ENCODE measurements at places on chromosomes 6 and 20.

DNA sequence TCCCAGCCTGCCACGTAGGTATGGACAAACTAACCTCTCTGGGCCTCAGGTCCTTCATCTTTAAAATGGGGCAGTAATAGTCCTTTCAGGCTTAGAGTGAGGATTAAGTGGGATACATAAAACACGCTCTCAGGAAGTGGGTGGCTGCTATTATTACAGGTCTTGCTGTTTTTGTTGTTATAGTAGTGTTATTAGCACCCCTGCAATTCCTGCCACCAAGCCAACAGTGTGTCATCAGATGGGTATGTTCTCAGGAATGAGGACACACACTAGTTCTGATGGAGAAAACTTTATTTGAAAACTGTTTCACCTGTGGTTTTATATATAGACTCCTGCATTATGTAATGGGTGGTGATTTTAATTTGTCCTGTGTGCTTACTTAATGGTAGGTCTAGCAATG lies 131.7 kb downstream of the LRRC1 start:
- no peak for DNase-seq

DNA sequence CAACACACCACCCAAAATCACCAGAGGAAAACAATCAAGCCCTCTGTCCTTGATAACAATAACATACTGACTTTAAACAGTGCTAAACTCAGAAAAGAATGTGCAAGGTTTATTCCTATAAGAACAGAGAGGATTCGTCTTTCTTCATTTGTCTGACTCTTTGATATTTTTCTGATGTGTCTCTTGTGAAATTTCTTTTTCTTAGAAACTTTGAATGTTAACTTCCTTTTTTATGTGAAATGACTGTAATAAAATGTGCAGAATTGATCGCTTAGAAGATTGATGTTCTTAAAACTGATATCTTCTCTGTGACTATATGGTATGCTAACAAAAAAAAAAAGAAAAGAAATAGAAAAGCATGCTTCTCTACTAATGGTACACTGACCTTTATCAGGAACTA lies 947.4 kb upstream of the CITED2 start:
- DNase-seq: no peak

GRCh38 chr6:107590378-107590777 lies 100.5 kb downstream of the SOBP start:
- no peak for DNase-seq

DNA sequence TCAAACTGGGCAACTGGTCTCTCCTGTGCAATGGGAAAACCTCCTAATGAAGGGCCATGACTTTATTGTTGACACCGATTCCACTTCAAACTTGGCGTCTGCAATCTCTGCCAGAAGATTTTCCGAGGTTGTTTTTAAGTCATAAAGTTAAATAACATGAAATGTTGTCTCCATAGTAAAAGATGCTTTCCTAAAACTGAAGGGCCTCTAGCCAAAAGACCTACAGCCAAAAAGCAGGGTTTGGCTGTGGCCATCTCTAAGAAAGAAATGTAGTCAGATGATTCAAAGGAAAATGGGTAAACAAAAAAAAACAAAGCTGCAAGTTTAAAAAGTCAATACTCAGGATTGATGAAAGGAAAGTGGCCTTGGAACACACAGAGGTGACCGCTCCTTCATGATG lies 14.1 kb downstream of the CD93 start:
- no peak for DNase-seq

DNA sequence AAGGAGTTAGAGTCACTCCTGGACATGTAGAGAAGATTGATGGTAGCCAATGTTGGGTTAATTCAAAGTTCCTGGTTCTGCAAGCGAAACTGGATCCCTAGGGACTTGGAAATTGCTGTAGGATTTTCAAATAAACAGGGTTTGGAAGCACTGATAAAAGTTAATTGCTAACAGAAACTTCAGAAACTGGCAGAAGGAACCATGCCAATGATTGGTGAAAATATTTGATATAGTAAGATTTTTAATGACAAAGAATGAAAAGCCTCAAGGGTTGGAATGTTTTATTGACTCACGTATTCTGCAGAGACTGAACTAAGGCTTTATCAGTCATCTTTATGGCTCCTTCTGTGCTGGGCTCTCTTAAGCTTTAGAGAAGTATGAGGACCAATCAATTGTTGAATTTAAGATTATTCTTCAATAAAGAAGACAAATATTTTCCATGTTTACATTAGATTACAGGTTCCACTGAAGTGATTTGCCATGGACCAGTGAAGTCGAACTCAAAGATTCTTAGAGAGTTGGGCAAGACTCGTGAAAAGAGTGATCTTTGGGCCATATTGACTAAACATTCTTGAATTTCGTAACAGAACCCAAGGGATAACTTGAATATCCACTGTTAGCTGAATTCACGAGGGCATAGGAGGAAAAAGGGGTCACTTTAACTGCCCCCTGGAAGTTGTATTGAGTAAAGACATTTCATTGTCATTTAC lies 371.4 kb downstream of the HDGFL1 start:
- DNase-seq: no peak

GRCh38 chr6:52360028-52360427 lies 1.9 kb upstream of the PAQR8 start:
- DNase-seq: no peak

DNA sequence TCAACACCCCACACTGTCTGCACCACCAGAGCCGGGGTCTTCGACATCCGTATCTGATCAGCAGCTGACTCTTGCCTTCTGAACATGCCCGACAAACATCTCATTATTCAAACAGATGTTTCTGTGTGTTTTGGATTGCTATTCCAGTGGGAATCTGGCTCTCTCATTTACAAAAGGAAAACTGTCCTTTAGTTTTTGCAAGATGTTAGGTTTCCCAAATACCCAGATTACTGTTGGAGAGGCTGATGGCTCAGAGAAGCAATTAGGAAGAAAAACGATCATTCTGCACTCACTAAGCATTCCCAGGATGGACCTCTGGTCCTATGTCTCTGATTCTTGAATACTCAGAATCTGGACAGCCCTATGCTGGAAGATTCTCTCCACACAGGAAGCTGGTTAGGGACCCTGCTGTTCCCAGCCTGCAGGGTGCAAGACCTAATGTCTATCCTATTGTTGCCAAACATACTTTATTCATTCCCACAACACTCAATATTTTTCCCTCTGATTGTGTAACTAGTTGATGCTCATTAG lies 532.9 kb downstream of the CDH26 start:
- no peak for DNase-seq

DNA sequence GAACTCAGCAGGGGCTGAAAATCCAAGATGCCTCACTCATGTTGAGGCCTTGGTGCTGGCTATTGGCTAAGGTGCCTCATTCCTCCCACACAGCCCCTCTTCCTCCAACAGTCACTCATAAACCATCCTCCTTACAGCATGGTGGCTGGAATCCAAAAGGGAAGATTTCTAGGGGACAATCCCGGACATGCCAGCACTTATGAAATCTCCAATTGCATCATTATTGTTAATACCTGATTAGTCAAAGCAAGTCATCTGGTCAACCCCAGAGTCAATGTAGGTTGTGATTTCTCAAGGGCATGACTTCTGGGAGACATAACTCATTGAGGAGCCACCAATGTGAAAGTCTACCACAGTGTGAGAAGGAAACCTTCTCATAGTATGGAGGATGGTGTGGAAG lies 506.6 kb upstream of the NOX3 start:
- DNase-seq: no peak

GRCh38 chr6:34246563-34247391 lies 2.0 kb downstream of the SMIM29 start:
- DNase-seq: peak; percentile 69

DNA sequence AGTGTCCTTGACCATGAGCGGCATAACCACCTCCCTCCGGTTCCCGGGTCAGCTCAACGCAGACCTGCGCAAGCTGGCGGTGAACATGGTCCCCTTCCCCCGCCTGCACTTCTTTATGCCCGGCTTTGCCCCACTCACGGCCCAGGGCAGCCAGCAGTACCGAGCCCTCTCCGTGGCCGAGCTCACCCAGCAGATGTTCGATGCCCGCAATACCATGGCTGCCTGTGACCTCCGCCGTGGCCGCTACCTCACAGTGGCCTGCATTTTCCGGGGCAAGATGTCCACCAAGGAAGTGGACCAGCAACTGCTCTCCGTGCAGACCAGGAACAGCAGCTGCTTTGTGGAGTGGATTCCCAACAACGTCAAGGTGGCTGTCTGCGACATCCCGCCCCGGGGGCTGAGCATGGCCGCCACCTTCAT lies 4.9 kb downstream of the TUBB1 start:
- no peak for DNase-seq

- no peak for DNase-seq
These were observed 10.1 kb upstream of the BTBD3 start for GRCh38 chr20:11907621-11908020.

- no peak for DNase-seq
These were observed 49.3 kb downstream of the PHIP start for GRCh38 chr6:79028641-79029314.

DNA sequence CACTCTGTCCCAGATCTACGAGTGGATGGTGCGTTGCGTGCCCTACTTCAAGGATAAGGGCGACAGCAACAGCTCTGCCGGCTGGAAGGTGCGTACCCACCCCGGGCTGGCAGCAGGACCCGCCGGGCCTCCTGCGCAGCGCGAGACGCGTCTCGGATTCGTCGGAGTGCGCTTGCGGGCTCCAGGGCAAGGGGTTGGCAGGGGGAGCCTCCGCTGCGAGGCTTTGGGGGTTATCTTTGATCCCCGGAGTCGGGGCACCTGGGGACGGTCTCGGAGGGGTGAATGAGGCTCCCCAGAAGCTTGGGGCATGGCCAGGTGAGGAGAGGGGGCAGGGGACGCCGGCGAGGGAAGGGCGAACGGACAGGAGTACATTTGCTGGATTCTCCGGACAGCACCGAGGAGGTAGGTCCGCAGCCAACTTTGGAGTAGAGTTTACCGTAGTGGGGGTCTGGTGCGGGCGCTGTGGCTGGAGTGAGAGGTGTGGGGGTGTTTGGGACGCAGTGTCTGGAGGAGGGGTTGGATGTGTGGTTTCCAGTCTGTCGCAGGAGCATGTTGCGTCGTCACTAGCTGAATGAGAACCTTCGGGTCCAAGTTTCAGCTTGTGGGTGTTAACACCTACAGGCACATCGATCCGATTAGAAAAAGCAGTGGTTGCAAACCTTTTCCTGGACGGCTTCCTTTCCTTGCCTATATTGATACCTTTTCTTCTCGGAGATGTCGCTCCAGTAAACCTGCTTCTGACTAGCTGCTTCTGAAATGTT lies 1.2 kb downstream of the FOXO3 start:
- DNase-seq: peak; percentile 29

- no peak for DNase-seq
These were observed 109.6 kb downstream of the ASXL1 start for GRCh38 chr20:32467506-32468312.

DNA sequence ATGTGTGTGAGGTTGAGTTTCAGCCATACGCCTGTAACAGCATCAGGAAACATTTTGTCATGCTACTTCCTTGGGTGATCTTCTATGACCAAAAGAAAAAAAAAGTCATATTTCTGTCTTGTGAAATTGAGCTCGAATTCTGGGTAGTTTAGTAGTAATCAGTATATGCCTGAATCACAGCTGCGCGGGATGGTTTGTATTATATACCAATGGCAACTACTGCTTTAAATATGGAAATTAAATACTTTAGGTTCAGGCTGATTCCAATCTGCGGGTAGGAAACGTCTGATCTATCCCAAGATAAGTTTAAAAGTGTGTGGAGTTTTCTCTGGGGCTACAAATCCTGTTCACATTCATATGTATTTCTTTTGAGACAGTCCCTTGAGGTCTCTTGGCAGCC lies 115.6 kb upstream of the FERMT1 start:
- no peak for DNase-seq

DNA sequence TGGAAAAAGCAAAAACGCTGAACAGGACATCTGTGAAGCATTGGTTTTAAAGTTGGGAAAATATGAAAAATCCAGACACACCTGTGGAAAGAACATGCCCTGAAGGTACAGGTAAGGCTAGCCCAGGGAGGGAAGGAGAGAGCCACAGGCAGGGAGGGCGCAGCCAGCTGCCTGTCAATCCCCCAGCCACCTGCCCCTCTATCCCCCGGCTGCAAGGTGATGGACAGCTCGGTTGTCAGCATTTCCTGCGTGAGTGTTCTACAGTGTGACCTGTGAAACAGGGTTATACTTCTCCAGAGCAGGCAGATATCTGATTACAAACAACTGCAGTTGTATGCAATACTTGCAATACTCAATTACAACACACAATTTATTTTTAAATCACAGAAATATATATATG lies 358.1 kb downstream of the SMOC2 start:
- DNase-seq: no peak

- DNase-seq: no peak
These were observed 23.1 kb downstream of the OR2B6 start for GRCh38 chr6:27980111-27980510.

- no peak for DNase-seq
These were observed 30.9 kb upstream of the ENPP5 start for GRCh38 chr6:46201702-46202101.

DNA sequence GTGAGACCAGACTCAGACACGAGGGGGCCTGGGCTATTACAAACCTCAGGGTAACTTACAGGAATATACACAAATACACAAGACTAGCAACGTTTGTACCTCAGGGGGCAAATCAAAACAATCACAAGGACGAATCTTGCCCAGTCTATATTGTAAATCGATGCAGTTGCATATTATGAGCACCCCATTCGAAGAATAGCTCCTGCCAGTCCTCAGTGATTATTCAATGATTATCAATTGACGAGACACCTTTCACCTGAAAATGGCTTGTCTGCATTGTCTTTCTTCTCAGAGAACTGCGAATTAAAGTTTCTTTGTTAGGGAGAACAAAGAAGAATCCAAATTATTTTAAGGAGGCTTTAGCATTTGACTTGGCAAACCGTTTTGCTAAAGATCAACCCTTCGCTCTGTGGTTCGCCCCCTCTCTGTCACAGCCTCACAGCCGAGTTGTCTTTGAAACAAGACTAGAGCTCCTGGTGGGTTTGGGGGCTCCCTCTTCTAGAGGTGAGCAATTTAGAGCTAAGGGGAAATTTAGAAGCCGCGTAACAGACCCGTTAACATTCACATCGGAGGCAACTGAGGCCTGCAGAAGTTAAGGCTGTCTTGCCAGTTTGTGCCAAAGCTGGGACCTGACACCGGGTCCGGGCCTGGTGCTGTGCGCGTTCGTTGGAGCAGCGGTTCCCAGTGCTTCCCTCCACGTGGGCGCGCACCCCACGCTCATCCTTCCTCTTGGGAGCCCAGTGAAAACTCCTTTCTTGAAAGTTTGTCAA lies 24.9 kb upstream of the MAP3K7 start:
- no peak for DNase-seq

GRCh38 chr6:101195588-101195987 lies 197.9 kb upstream of the GRIK2 start:
- no peak for DNase-seq

DNA sequence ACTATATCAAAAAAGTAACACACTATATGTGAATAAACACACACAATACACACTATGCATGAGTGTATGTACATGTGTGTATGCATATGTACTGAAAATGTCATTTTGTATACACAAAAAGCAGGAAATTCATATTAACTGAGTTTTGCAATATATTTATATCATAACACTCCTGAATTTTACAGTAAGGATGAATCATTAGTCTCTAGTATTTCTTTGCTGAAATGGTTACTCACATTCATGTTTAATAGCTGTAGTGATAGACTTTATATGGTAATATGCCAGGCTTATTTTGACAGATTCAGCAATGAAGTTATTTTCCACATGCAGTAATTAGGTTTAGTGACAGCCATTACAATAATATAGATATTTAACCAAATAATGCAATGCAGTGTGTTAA lies 1216.2 kb upstream of the CITED2 start:
- DNase-seq: no peak

All from GM06990 (cell line).